ENCODE measurements at places on chromosomes 6 and 20. TPM values are rescaled to one million over a fixed set of nuclear protein-coding genes. Genes with fewer than 3 reads are reported as not detected.

The KIF3B gene
- total RNA-seq, result 5.4 TPM

The C6orf120 gene
- total RNA-seq, result 15.1 TPM

The LY6G6C gene
- total RNA-seq, result 0.54 TPM

The UBD gene
- not detected for total RNA-seq

The PTCHD4 gene
- total RNA-seq, result under 0.01 TPM

The ELOVL2 gene
- not detected for total RNA-seq

The LIN28B gene
- total RNA-seq, result not detected

The ENPP5 gene
- 1.9 TPM for total RNA-seq

The UCKL1 gene
- 51.4 TPM for total RNA-seq

The CDKN1A gene
- 16.4 TPM for total RNA-seq

The KIAA1755 gene
- total RNA-seq, result not detected

The EYA2 gene
- not detected for total RNA-seq

The KCNB1 gene
- under 0.01 TPM for total RNA-seq

The LPIN3 gene
- 0.27 TPM for total RNA-seq

The IYD gene
- total RNA-seq, result under 0.01 TPM

The HUS1B gene
- total RNA-seq, result 2.2 TPM

The TNXB gene
- total RNA-seq, result 1.1 TPM

The ULBP3 gene
- 2.7 TPM for total RNA-seq

The DAAM2 gene
- total RNA-seq, result under 0.01 TPM

The IL17F gene
- not detected for total RNA-seq

Measured in hematopoietic multipotent progenitor cell (in vitro differentiated cells).